DMS153 (cell line): ENCODE measurements at places on chromosomes 5 and 9.

GRCh38 chr9:92739346-92739970 is 25.2 kb downstream of the BICD2 start:
- DNase-seq: no peak

- no peak for DNase-seq
Measured at GRCh38 chr5:152113401-152113800, 188.8 kb upstream of the GLRA1 start.

DNA sequence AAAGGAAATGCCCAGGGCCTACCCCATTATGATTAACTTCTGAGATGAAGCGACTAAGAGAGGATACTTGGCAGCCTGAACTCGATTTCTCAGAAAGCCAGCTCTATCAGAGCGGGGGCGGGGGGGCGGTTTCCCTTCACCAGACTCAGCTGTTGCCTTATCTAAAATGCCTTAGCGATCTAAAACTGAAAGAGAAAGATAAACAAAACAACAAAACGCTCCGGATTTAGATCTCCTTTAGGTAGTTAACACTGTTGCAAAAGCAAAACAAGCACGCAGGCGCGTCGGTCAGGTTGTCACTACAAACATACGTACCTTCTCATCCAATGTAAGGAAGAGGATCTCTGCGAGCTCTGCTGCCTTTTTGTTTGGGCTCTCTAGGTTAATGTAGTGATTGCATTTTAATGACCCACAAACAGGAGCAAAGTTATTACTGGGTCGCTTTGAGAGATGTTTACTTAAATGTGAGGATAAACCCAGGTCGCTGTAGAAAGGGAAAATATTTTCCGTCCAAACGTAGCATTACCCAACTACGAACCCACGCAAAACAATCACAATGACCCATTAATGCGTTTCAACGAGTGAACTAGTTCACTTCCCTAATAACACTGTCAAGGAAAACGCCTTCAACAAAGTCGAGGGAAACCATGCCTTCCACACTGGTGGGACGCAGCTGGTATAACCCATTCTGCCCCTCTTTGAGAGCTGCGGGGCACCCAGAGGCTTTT is 982 bp downstream of the EPB41L4A start:
- DNase-seq: no peak

- DNase-seq: no peak
Measured at GRCh38 chr9:137671196-137671538, 52.4 kb downstream of the EHMT1 start.

DNA sequence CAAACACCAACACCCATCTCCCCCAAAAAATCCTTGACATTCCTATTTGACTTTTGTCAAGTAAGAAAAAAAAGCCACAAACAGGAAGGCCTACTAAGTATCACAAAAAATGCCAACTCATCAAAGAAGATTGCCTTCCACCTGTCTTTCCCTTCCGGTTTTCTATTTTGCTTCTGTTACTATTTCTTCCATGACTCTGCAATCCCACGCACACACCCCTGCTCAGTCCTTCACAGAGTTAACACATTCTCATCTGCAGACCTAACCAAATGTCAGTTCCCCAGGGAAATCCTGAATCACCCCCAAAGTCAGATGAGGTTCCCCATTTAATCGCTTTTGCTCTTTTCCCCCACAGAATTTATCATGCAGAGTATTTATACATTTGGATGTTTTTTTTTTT is 15.1 kb downstream of the LPAR1 start:
- no peak for DNase-seq

- DNase-seq: no peak
Measured at GRCh38 chr5:156799171-156799570, 50.9 kb upstream of the PPP1R2B start.
